Dorsolateral prefrontal cortex (tissue), 122 donors: ENCODE measurements at places on chromosomes 6 and 20.

- DNase-seq = no peak
Measured at GRCh38 chr6:29506446-29507067, 18.8 kb upstream of the MAS1L start.

DNA sequence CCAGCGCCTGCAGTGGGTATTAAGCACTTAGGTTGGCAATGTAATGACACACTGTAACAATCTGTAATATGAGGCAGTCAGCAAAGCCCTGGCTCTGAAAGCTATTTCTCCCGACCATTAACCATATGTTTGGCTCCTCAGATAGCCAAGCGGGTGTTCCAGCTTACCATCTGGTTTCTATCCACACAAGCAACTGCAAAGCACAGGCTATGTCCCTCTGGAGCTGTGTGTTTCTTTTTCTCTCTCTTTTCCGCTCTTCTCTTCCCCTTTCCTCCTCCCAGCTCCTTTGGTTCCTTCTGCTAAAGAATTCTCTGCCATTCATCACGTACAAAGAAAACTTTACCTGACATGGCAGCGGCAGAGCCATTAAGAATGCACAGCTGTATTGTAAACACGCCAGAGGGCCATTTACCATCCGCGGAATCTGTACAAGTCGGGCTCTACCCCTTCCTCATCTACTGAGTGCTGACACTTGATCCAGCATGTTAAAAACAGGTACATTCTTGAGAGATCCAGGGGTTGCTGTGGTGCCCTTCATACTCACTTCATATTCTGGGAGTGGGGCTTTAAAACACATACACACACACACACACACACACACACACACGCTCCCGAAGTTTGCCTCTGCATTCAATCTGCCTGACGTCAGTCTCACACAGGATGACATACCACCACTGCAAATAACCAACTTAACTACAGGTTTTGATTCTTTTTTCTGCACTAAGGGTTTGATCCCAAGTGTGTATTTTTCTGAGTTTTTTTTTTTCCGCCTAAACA, 77.2 kb downstream of the BACH2 start:
- DNase-seq = no peak

GRCh38 chr20:60009826-60010616, 51.8 kb downstream of the CDH26 start:
- DNase-seq = no peak

- no peak for DNase-seq
Measured at GRCh38 chr20:50062006-50062838, 50.7 kb downstream of the UBE2V1 start.

DNA sequence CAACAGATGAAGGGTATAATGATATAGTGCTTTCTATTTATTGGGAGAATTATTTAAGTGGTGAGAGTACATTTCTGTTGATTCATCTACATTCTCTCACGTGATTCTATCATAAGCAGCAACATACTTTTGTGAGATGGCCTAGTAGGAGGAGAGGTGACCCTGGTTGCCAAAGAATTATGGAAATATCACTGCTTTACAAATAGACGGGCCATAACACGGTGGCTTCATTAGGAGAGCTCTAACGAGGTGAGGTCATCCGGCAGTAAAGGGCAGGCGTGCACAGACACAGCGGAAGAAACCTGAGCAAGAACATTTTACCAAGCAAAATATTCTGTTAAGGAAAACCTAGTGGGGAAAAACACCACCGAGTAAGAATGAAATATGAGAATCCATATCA, 337.4 kb upstream of the QKI start:
- no peak for DNase-seq

DNA sequence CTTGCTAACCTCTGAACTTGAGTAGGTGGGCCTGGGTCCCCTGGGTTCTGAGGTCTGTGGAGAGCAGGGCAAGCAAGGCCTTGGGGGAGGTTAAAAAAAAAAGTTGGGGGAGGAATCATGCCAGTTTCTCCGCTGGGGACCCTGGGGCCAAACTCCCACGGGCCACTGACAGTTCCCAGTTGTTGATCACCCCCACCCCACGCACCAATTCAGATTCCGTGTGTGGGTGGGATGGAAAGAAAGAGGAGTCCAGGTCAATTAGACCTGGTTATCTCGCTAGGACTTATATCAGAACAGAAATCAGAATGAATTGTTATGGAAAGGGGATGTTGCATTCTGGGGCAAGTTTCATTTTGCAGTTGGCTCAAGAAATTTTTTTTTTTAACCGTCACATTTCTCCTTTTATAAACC, 46.7 kb upstream of the SUPT3H start:
- no peak for DNase-seq

GRCh38 chr20:16801919-16802651, 53.9 kb downstream of the OTOR start:
- peak; percentile 75 for DNase-seq

- no peak for DNase-seq
Measured at GRCh38 chr6:106796781-106797180, 167.4 kb downstream of the QRSL1 start.

DNA sequence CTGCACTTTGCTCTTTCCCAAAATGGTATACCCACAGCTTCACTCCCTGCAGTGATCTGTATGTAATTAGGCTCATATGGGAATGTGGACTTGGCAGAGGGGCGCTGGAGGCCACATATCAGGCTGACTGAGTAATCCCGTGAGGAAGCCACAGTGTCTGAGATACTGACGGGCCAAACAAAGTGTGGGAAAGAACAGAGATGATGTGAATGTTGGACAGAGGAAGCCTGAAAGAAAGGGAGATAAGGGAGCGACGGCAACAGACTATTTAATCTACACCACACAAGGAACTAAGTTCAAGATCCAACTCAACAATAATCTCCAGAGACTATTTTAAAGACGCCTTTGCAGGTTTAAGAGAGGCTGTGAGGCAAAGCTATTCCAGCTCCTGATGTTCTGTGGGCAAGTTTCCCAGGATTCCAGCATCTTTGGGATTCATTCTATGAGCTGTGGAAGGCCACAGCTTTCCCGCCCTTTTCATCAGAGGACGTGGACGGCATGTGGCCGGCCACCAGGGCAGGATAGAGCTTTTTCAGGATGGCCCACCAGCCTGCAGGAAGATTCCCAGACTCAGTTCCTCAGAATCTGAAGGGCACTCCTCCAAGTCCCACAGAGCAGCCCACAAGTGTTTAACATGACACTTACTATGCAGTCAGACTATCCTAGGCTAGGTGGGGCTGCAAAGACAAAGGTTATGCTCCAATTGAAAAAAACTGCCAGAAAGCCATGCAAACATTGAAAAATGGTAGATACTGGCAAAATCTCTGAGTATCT, 237.5 kb downstream of the ATXN1 start:
- no peak for DNase-seq

GRCh38 chr6:17442196-17442595, 48.8 kb downstream of the CAP2 start:
- DNase-seq = no peak

DNA sequence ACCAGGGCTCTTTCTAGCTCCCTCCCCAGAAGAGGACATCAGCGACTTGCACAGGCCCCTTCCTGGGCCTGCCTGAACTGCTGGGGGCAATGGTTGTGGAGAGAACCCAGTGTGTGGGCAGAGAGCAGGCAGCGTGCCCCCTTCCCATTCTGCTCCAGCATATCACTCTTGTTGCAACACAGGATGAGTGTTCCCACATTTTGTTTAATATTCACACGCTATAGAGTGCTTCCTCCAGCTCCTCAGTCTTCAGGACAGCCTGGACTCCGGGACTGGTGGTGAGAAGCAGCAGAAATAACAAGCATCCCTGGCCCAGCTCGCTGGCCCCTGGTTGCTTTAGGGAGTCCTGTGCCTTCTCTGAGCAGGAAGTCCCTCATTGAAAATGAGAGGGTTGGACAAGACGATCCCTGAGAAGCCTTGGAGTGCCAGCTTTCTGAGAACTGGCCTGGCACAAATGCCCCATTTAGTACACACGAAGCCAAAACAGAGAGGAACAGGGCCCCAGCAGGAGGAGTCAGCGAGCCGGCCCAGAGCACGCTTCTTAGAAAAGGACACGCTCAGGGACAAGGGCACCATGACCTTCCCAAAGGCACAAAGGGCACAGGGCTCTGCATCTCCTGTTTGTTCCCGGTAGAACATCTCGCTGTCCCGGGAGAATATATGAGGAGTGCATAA, 84.2 kb upstream of the FOXC1 start:
- DNase-seq = no peak

GRCh38 chr6:100447081-100447899, 17.4 kb downstream of the SIM1 start:
- no peak for DNase-seq

DNA sequence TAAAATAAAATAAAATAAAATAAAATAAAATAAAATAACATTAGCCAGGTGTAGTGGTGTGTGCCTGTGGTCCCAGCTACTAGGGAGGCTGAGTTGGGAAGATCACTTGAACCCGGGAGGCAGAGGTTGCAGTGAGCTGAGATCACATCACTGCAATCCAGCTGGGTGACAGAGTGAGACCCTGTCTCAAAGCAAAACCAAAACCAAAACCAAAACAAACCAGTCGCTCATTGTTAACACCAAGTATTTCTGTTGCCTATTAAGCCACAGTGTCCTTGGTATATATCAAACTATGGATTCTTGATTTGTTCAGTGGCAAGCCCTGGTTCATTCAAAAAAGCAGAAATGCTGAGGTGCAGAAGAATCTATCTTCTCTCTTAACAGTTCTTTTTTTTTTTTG, 65.7 kb downstream of the PYGB start:
- DNase-seq = peak; percentile 4

GRCh38 chr6:109008537-109009235, 86.0 kb downstream of the SESN1 start:
- DNase-seq = no peak

GRCh38 chr20:38610521-38610920, 8.9 kb downstream of the ARHGAP40 start:
- DNase-seq = no peak

DNA sequence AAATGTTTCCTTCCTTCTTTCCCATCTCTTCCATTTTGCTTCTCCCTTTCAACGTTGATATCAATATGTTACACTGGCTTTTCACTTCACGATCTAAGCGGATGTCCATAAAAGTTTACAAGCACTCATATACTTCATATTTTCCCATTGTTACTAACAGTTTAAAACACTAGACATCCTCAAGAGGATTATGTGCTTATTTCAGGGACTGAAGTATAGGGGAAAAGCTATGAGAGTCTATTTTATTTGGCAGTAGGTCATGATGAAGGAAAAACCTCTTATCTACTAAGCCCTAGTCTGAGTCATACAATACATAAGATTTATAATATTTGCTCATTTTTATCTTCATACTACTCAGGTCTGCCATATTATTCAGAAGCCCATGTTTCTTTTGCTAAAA, 20.6 kb upstream of the EPB41L2 start:
- no peak for DNase-seq

GRCh38 chr6:137472641-137473137, 21.5 kb downstream of the OLIG3 start:
- DNase-seq = no peak

DNA sequence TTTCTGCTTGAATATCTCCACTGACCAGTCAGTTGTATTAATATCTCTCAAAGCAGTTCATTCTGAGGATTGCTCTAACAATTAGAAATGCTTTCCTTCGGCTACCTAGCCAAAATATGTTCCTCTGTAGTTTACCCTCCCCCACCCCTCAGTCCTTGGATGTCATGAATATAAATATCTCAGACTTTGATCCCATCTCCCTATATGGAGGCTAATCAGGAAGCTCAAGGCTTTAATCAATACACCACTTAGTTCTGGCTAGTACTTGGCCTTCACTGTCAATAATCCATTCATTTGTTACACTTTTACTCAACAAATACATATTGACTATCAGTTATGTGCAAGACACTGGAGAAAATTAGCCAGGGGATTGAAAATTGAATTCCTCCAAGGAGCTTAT, 60.1 kb downstream of the CLIC5 start:
- no peak for DNase-seq
